ENCODE measurements at places on chromosomes 7 and 10.

DNA sequence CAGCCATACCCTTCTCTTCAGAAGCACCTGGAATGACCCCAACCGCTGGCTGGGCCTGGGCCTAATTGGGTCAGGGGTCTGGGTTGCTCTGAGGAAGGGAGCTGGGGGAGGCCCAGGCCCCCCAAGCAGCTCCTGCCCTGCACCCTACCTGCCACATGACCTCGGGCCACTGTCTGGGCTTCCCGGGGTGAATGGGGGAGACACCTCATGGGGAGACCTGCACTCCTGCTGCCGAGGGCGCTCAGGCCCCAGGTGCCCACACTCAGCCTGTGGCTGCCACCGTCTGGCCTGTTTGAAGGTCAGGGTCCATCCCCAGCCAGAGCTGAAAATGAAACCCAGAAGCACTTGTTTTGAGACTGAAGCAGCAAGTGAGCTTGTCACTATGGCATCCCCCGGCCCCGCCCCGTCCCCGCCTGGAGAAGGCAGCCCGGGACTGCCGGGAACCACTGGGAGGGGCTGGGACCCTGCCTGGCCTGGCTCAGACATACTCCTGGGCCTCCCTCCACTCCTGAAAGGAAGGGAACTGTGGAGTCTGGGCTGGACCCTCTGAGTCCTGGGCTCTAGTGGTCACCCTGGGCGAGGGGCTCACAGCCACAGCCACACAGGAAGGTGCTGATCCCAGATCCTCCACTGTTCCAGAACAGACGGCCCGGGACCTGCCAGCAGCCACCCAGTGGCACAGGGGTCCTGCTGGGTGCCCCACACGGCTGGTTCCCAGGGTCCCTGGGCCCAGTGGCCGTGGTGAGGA is 7.4 kb upstream of the MICALL2 start:
- no peak for ATAC-seq

- no peak for ATAC-seq
Observed at GRCh38 chr10:14595526-14596182, 179.0 kb downstream of the FAM107B start.

DNA sequence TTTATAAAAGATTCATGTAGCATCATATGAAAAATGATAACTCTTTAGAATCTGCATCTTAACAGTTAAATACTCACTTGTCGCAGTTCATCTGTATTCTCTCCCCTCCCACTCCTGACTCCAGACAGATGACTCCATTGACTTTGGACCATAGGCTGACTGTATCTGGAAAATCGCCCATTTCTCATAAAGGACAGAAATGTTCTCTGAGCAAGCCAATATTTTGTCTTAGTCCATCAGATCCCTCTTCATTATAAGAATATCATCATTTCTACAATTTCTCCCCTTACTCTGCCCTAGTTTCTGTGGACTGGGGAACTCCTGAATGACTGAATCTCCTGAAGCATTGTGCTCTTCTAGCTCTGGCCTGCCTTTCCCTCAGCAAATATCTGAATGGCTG is 125.4 kb downstream of the SEMA3D start:
- no peak for ATAC-seq

- no peak for ATAC-seq
Observed at GRCh38 chr7:1608318-1608717, 38.5 kb upstream of the PSMG3 start.

GRCh38 chr7:46932676-46933424 is 649.1 kb downstream of the TNS3 start:
- ATAC-seq: no peak

DNA sequence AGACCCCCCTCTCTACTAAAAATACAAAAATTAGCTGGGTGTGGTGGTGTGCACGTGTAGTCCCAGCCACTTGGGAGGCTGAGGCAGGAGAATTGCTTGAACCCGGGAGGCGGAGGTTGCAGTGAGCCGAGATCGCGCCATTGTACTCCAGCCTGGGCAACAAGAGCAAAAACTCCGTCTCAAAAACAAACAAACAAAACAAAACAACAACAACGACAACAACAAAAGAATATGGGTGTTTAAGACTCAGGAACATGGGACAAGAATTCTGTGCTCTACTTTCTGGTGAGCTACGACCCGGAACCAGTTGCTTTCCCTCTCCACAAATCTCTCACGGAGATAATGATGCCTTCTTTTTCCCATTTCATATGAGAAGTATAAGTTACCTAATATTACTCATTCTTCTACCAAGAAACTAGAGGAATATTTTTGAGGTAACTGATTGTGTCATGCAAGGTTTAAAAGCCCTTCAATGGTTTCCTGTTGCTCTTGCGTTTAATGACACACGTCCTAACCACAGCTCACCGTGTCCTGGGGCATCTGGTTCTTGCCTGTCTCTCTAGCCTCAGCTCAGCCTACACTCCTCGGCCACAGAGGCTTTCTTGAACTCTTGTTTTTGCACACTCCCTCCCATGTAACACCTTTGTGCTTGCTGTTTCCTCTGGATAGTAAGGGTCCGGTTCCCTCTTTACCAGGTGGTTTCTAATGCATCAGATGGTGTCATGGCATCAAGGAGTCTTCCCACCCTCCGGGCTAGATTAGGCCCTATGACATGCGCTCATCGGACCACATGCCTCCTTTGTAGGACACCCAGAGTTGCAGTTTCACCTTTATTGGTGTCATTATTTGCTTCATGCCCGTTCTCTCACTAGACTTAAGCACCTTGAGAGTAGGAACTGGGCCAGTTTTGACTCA is 67.5 kb downstream of the PFKFB3 start:
- ATAC-seq: peak; percentile 87

DNA sequence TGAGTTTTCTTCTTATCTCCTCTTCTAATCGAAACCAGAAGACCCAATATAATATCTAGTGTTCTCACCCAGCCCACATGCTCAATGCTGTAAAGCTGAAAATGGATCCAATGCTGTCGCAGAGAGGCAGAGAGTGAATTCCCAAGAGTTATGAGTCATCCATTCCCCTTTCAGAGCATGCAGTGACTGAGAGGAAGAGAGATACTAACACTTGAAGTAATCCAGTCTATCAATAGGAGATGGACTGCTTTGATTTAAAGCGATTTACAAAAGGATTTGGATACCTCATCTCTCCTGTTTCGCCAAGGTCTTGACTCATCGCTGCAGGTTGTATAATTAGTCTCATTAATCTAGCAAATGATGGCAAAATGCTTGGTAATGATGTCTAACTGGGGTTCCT is 41.5 kb upstream of the PRKCQ start:
- no peak for ATAC-seq

DNA sequence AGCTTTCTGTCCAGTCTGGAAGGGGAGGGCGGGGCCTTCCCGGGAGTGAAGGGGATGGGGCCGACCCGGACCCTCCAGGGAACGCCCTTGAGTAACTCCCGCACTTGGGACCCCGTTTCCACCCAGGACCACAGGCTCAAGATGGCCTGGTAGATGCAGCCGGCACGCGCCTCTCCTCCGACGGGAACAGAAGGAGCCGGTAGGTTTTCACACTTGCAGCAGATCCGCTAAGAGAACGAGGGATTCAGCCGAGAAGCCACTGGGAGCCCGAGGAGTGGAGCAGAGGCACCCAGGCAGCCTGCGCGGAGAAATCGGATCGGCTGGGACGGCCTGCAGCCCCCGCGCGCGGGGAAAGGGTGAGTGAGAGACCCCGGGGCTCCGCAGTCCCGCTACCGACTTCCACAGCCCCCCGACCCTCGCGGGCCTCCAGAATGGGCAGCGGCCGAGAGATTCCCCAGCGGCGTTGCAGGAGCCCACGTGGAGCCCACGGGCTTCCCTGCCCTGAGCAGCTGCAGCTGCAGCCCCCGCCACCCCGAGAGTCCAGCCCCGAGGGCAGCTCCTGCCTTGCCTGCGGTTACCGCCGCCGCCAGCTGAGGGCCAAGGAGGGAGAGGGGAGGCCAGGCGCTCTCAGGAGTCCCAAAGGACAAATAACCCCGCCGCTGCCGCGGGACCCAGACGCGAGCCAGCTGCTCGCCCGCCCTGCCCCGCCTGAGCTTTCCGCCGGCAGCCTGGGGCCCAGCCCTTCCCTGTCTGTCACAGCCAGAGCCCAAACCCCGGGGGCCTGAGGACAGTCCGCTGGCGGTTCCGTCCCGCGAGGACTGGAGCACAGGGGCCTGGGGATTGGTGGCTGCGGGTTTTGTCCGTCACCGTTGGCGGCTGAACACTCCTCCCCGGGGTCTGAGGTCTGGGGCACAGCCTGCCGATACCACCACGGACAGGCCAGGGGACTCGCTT is 21.8 kb downstream of the IFT22 start:
- no peak for ATAC-seq

DNA sequence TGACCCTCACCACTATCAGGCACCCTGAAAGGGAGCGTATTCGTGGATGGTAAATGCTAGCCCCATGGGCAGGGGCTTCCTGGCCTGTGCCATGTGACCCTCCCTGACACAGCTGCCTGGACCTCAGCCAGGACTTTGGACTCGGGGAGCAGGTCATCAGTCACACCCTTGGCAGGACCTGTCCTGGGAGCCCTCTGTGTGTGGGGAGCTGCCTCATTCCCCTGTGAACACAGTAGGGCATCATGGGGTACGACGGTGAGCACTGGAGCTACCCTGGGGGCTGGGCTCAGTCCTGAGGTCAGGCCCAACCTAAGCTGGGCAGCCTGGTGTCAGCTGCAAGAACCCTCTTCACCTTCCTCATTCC is 129.3 kb upstream of the FAM20C start:
- no peak for ATAC-seq

DNA sequence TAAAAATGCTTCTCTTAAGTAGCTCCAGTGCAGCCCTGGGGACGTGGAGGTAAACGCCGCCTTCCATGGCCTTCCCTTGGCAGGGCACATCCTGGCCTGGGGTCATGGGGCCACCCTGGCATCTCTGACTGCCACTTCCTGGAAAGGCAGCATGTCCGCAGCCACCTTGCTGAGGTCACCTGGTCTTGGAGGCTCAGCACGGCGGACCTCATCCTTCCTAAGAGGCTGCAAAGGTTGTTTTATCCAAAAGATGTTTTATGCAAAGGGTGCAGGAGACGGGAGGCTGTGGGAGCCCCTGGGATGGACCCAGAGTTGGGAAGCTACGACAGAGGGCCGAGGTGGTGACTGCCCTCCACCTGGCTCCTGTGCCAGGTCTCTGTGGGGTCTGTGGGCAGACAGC is 106.0 kb downstream of the TCERG1L start:
- no peak for ATAC-seq

DNA sequence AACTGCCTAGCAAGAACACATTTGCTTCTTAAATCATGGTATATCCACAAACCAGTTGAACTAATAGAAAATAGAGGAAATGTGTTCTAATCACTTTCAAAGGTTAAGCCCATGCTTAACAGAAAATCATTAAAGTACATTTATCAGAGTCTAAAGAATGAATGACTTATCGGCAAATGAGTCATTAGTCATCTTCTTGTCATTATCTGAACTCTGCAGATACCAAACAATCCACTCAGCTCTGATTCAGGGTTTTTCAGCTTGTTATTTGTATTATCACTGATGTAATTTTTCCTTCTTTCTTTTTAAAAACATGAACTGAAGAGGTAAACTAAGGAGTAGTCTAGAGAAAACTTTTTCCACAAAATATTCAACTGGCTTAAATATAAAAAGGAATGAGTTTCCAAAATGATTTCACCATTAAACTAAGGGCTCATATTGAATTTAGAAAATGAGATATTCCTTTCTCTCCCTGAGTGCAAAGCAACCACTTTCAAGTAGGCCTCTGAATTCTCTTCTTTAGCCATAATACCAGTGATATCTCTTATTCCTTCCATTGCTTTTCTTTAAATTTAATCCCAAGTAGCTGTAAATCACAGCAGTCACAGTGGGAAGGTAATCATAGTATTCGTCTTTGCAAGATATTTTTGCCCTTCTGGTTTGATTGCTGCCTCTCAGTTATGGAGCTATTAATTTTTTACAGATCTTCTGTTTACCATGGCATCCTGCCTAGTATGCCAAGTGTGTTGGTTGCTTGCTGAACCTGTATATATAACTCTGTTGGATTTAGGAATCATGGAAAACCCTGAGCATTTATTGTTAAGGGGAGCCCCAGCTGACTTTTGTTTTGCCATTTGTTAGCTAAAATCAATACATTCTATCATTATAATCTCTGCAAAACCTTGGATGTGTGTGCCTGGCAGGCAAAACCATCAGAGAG is 125.1 kb downstream of the THSD7A start:
- no peak for ATAC-seq

GRCh38 chr10:61974601-61975390 is 73.3 kb downstream of the ARID5B start:
- no peak for ATAC-seq
